ENCODE measurements at places on chromosomes 12 and 14. TPM values are rescaled to one million over a fixed set of nuclear protein-coding genes. Genes with fewer than 3 reads are reported as not detected.

The NGB gene
- total RNA-seq, result not detected

The ALG10B gene
- total RNA-seq, result 3.4 TPM

The LRP10 gene
- total RNA-seq, result 105 TPM

The TPH2 gene
- not detected for total RNA-seq

The HELB gene
- total RNA-seq, result 2.7 TPM

The P2RX4 gene
- 12.5 TPM for total RNA-seq

The CCDC175 gene
- not detected for total RNA-seq

The PROX2 gene
- total RNA-seq, result not detected

The MIP gene
- total RNA-seq, result not detected

The ACSS3 gene
- total RNA-seq, result 8.8 TPM

All from pericardium fibroblast (primary cell).